ENCODE measurements at places on chromosomes 12 and 14.

GRCh38 chr12:104657726-104658484 lies 201.2 kb downstream of the CHST11 start:
- no peak for DNase-seq

DNA sequence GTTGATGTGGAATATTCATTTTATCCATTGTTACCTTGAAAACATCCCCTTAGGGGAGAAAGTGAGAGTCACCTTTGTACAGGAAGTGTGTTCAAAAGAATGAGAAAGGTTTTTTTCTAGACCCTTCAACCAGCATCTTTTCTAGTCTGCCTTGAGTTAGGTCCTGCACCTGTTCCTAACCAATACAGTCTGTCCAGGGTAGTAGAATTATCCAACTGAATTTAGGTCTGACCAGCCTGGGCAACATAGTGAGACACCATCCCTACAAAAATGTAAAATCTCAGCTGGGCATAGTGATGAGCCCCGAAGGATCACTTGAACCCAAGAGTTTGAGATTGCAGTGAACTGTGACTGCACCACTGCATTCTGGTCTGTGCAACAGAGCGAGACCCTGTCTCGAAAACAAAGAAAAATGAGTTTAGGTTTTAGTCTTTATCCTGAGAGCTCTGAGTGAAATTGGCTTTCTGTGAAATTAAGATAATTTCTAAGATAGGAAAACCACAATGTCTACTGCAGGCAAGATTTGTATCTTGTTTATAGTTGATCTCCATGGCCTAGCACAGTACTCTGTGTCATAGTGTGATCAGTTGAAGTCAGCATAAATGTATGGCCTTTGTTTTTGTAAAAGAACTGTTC lies 25.2 kb downstream of the ARHGAP5 start:
- no peak for DNase-seq

GRCh38 chr12:70982286-70982685 lies 61.7 kb upstream of the PTPRR start:
- no peak for DNase-seq

DNA sequence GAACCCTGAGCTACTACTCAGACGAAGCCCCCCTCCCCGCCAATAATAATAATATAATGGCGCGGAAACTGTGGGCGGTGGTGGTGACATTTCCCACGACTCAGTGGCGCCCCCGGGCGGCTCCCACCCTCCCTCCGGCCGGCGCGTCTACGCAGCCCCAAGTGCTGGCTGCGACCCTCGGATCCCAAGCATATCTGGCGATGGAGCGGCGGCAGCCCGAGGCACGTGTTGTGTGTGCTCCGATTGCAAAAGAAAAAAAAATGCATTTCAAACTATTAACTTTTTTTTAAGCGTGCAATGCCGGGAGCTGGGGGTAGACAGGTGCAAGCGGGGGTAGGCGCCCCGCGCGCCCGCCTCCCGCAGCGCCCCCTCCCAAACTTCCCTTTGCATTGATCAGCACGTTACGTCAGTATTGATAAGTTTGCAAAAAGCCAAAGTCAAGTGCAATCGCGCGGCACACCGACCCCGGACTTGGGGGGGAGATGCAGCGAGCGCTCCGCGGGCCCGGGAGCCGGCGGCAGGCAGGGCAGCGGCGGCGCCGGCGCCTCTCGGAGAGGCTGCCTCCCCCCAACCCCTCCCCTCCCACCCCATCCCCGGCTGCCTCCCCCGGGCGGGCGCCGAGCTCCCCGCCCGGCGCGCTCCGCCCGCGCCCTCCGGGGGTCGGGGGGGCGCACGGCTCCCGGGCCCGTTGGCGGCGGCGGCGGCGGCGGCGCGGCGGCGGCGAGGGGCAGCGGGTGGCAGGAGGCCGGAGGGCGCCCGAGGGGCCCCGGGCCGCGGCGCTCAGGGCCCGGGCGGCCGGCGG lies 113.1 kb upstream of the MYL2 start:
- DNase-seq = no peak

DNA sequence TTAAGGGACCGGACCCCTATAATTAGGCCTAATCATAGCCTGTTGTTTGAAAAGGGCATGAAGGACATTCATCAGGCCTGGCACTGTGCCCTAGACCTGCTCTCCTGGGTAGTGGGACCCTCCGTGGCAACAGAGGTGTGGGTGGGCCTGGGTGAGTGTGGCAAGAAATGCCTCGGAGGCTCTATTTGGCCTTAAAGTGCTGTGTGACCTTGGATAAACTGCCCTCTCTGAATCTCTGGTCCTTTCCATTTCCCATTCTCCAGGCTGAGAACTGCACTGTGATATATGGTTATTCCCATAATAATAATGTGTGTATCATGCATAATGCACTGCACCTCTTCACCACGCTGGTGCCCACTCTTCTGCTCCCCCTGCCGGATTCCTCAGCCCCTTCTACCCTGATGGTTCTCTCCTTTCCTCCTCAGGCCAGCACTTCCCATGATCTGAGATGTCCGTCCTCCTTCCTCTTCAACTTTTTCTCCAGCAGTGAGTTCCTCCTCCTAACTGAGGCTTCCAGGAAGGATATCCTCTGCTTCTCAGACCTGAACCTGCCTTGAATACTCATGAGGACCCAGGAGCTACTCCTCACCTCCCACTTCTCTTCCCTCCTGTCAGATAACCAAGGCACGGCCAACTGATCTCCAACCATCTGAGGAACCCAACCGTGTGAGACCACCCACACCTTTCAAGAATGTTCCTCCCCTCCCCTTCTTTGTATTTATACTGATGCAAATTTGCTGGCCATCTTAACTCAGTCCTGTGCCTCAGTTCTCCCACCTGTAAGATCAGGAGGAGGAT lies 111.0 kb upstream of the PZP start:
- no peak for DNase-seq

DNA sequence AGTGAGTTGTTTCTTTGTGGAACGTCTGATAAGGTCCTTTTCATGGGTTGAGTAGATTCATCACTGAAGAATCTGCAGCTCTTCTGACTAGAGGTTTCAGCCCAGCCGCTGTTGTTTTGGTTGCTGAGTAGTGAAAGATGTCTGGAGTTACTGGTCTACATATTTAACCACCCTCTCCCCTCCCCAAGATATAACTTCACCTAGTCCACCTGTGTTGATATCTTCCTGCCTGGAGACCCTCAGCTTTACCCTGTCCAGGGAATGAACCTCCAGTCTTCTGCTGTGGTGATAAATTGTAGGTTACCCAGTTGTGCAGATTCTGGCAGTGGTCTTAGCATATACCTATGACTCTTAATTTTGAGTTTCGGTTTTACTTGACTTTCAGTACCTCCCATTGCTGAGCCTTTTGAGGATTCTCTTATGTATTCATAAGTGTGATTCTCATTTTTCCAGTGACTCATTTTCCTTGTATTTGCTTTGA lies 62.9 kb downstream of the CCDC91 start:
- no peak for DNase-seq

- DNase-seq = no peak
Observed at GRCh38 chr14:63496837-63497400, 46.3 kb downstream of the PPP2R5E start.

DNA sequence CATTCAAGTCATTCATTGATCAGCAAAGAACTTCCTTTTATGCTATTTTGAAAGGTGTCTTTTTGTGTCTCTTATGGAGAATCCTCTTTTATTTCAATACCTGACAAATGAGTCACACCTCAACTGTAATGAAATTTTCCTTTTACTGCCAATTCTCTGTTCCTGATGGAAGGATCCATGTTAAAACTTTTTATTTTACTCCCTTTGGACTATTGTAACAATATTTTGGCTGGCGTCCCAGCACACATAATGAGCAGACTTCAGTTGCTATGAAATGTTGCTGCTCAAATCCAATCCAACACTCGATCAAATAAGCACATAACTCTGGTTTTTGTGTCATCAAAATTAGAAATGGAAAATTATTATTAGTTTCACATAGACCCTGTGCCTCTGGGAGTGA lies 21.9 kb upstream of the SLC15A5 start:
- DNase-seq = no peak

- DNase-seq = no peak
Observed at GRCh38 chr12:60184096-60184495, 588.3 kb downstream of the SLC16A7 start.
